Activated CD8-positive, alpha-beta T cell treated with anti-CD3 and anti-CD28 coated beads, Interleukin-2, amount 10 ng/mL, durations not matched to agents 7 days and 5 days (primary cell): ENCODE measurements at places on chromosomes 2 and 18. TPM values are rescaled to one million over a fixed set of nuclear protein-coding genes. Genes with fewer than 3 reads are reported as not detected.
A peak's percentile ranks its signal among the peaks of the same experiment; 100 is the strongest.

Gene KYNU
- total RNA-seq: not detected

Gene PTPRN
- total RNA-seq: not detected

GRCh38 chr2:71999580-71999979 lies 148.1 kb downstream of the CYP26B1 start:
- DNase-seq: no peak

Gene NXPH2
- not detected for total RNA-seq

DNA sequence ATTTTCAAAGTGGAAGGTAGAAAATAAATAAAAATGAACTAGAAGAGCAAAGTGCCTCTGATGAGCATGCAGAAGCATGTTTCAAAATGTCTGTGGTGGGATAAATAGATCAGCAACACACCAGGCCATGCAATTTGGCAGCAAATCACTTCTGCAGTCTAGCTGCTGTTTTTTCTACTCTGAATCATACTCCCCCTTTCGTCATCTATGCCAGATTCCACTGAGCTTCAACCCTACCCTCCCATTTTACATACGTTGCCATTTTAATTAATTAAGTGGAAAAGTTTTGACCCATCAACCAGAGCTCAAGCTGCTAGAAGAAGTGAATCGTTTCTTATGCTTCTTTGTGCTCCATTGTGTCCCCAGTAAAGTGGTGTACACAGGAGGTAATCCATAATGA lies 79.3 kb downstream of the NRXN1 start:
- DNase-seq: no peak

Gene MYO7B
- total RNA-seq: 0.82 TPM

GRCh38 chr2:233053928-233054784 lies 6.0 kb upstream of the INPP5D start:
- peak; percentile 76 for DNase-seq

GRCh38 chr2:25895610-25896009 lies 17.3 kb upstream of the ASXL2 start:
- DNase-seq: no peak

Gene CCDC68
- total RNA-seq: not detected

Gene HOXD1
- not detected for total RNA-seq

GRCh38 chr2:227608561-227609338 lies 5.9 kb downstream of the SCYGR3 start:
- DNase-seq: no peak

Gene ABCB11
- total RNA-seq: not detected

GRCh38 chr18:68376926-68377325 lies 338.0 kb downstream of the TMX3 start:
- DNase-seq: no peak

- no peak for DNase-seq
Observed at GRCh38 chr2:216031960-216032689, 18.8 kb upstream of the MREG start.

- DNase-seq: no peak
Observed at GRCh38 chr2:174477759-174478158, 9.1 kb downstream of the GPR155 start.

- no peak for DNase-seq
Observed at GRCh38 chr18:54130631-54131030, 93.8 kb downstream of the MBD2 start.

Gene RGPD4
- not detected for total RNA-seq

GRCh38 chr2:143684551-143685320 lies 555.5 kb downstream of the ARHGAP15 start:
- DNase-seq: no peak

Gene DLGAP1
- not detected for total RNA-seq

DNA sequence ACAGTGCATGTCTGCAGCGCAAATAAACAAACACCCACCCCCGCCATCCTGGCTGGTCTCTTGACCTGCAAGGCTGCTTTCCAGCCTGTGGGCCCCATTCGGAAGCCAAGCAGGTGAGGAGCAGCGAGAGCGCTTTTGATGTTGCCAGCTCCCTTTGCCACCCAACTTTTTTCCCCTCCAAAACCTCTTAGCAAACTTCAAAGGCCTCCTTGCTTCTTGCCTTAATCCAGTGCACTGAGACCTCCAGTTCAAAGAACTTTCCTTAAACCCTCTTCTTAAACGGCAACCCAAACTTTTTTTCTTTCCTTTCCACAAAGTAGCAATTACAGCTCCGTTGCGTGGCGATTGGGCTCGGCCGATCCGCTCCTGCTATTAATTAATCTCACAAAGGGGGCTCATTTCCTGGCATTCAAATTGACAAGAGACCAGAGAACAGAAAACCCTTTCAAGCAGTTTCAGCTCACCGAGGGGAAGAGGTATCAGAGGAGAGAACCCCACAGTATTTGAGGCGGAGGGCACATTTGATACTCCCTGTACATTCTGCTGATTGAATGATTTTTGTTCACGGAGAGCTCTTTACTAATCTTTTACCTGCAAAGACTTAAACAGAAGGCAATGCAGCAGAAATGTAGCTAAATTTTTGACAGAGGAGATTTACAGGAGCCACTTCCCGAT lies 531.4 kb downstream of the TMEM182 start:
- DNase-seq: no peak
